Activated T-helper 2 cell treated with anti-CD3 and anti-CD28 coated beads, Interferon-gamma antibody, Interleukin-2, Interleukin-4, amounts not matched to agents 10 μg/mL and 5 μg/mL and 100 μg/mL, durations not matched to agents 14 hours and 24 hours and 36 hours (primary cell): ENCODE measurements at places on chromosomes 12 and 14. TPM values are rescaled to one million over a fixed set of nuclear protein-coding genes. Genes with fewer than 3 reads are reported as not detected.

GRCh38 chr14:99183716-99184115, 88.3 kb downstream of the BCL11B start:
- H3K27me3 ChIP-seq = no peaks in the 10 kb centered on the region
- H3K27ac ChIP-seq = peak overlapping the region; percentile 90
- H3K36me3 ChIP-seq = peaks cover 48% of the 10 kb centered on the region
- DNase-seq = no peak
- no peak overlapping the region for H3K4me3 ChIP-seq

The RNASE3 gene
- total RNA-seq = not detected in 2 replicates

GRCh38 chr12:122471324-122472226, 29.2 kb downstream of the ZCCHC8 start:
- H3K4me3 ChIP-seq = no peak overlapping the region
- H3K4me1 ChIP-seq = peaks cover 24% of the 10 kb centered on the region
- no peak overlapping the region for H3K27ac ChIP-seq
- H3K27me3 ChIP-seq = no peaks in the 10 kb centered on the region

The LTBR gene
- total RNA-seq = 0.32 and 0.50 TPM in 2 replicates

The PTHLH gene
- total RNA-seq = not detected in 2 replicates

GRCh38 chr12:16112612-16113560, 164.6 kb downstream of the SLC15A5 start:
- H3K36me3 ChIP-seq = no peaks in the 10 kb centered on the region
- no peak overlapping the region for H3K4me3 ChIP-seq
- no peak overlapping the region for H3K27ac ChIP-seq
- no peak for DNase-seq
- H3K4me1 ChIP-seq = no peaks in the 10 kb centered on the region
- no peaks in the 10 kb centered on the region for H3K27me3 ChIP-seq

The RBM23 gene
- 77.3 and 81.1 TPM in 2 replicates for total RNA-seq

DNA sequence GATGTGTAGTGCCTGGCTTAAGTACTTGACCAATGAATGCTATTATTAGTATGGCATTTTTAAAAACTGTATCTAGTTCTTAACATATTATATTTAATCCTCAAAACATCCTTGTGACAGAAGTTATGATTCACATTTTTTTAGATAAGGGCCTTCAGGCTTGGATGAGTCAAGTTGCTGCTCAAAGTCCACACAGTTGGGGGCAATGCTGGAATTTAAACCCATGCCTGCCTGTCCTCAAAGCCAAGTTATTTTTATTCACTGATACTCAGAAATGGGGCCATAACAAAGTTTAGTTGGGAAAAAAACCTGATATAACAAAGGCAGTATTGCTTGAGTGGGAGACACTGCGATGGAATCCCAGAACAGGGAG, 50.6 kb downstream of the RFX4 start:
- H3K4me1 ChIP-seq = no peaks in the 10 kb centered on the region
- no peak overlapping the region for H3K4me3 ChIP-seq
- H3K27me3 ChIP-seq = peaks cover 6% of the 10 kb centered on the region
- no peak overlapping the region for H3K27ac ChIP-seq

DNA sequence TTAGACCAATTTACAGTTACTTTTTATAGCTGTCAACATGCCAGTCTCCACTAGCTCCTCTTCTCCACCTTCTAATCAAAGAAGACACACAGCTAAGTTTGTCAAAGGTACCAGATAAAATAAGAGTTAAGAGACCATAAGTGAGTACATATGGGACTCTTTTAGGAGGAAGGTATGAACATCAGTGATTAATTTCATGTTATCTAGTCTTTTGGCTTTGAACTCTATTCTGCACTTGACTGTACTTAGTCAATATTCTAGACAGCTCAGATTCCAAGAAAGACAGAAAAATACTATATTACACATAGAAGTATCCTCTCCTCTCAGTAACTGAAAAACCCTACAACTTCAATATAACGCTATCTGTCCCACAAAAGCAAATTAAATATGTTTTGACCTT, 28.1 kb downstream of the CAPRIN2 start:
- no peaks in the 10 kb centered on the region for H3K27me3 ChIP-seq
- no peaks in the 10 kb centered on the region for H3K4me1 ChIP-seq
- peaks cover 23% of the 10 kb centered on the region for H3K36me3 ChIP-seq
- no peak overlapping the region for H3K4me3 ChIP-seq

The CHGA gene
- total RNA-seq = not detected in 2 replicates

DNA sequence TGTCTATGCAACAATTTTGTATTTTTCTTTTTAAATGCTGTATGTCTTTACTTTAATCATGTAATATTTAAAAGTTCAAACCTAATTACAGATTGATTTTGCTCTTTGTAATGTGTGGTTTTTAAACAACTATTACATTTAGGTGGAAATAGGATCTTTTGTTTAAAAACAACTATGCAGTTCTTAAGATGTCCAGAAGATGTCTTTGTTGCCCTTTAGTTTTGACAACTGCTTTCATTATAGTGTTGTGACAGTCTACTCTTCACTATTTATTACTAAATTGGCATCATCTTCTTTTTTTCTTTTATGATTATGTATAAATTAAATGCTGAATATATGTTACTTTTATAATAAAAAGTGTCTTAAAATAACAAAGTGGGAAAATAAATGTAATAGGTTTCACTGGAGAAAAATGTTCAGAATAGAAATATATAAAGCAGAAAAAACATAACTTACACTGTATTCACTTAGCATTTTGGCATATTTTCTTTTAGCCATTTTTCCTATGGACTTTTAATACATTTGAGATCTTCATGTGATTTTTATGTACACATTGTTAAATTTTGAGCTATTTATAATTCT, 27.1 kb upstream of the PCNX4 start:
- H3K36me3 ChIP-seq = no peaks in the 10 kb centered on the region
- H3K4me1 ChIP-seq = no peaks in the 10 kb centered on the region
- peaks cover 5% of the 10 kb centered on the region for H3K27me3 ChIP-seq
- H3K27ac ChIP-seq = no peak overlapping the region
- no peak overlapping the region for H3K4me3 ChIP-seq

The IRAK3 gene
- total RNA-seq = 0.91 and 1.2 TPM in 2 replicates

- H3K36me3 ChIP-seq = peaks cover 51% of the 10 kb centered on the region
- no peak overlapping the region for H3K4me3 ChIP-seq
- H3K27me3 ChIP-seq = no peaks in the 10 kb centered on the region
- no peak for DNase-seq
These were observed 28.5 kb downstream of the KLC1 start for GRCh38 chr14:103657471-103657870.

DNA sequence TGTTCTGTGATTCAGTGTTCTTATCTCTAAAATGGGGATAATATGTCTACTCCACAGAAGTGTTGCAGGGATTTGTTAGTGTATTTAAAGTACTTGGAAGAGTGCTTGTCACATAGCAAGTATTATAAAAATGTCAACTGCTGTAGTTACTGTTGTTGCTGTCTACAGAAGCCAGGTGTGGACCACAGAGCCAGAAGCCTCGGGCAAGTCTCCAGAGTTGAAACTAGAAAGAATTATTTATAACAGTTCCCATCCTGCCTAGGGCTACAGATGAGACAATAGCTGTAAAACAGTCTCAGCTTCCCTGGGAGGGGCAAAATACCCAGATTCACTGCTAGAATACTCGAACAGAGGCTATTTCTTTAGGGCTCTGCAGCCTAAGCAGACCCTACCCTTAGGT, 55.4 kb upstream of the FUT8 start:
- no peaks in the 10 kb centered on the region for H3K27me3 ChIP-seq
- peaks cover 50% of the 10 kb centered on the region for H3K4me1 ChIP-seq
- peaks cover 44% of the 10 kb centered on the region for H3K36me3 ChIP-seq
- DNase-seq = no peak

- H3K4me3 ChIP-seq = no peak overlapping the region
- H3K27me3 ChIP-seq = peaks cover 4% of the 10 kb centered on the region
- no peak for DNase-seq
These were observed 27.6 kb downstream of the KITLG start for GRCh38 chr12:88552610-88553079.

The LBHD2 gene
- not detected in 2 replicates for total RNA-seq

The KCNH3 gene
- total RNA-seq = 2.1 and 2.9 TPM in 2 replicates

DNA sequence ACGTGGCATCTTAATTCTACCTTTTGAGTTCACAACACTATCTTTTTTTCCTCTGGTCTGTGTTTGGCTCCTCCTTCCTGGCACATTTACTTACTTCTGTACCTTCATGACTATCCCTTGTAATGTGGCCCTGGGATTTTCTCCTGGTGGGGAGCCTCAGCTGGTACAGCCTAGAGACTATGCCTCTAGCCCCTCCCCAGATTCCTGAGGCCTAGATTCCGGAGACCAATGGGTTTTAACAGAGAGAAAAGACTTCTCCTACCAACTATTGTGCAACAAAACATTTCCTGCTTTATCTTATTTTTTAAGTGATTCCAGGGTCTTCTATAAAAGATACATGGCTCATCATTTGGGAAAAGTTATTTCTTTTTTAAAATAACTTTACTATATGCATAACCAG, 216.2 kb upstream of the KRR1 start:
- no peaks in the 10 kb centered on the region for H3K27me3 ChIP-seq
- no peak overlapping the region for H3K4me3 ChIP-seq
- DNase-seq = no peak
- H3K27ac ChIP-seq = no peak overlapping the region
- peaks cover under 1% of the 10 kb centered on the region for H3K36me3 ChIP-seq
- H3K4me1 ChIP-seq = peaks cover 11% of the 10 kb centered on the region

DNA sequence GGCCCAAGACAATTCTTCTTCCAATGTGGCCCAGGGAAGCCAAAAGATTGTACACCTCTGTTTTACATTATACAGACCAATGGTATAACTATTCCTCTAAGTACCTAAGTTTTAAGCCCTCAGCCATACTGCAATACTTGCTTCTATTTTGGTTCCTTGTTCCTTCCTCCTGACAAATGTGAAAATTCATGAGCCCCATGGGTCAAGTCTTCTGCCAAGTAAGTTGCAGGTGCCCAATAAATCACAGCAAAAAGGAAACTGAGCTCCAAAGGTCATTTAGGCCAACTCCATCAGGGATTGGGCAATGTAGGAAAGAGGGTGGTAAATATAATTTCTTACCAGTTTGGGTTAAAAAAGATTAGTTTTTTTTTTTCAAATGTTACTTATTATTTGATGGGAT, 57.7 kb upstream of the NPFF start:
- no peak overlapping the region for H3K27ac ChIP-seq
- no peak overlapping the region for H3K4me3 ChIP-seq
- peaks cover 41% of the 10 kb centered on the region for H3K4me1 ChIP-seq
- no peak for DNase-seq
- H3K27me3 ChIP-seq = no peaks in the 10 kb centered on the region
- peaks cover 16% of the 10 kb centered on the region for H3K36me3 ChIP-seq

- no peak overlapping the region for H3K4me3 ChIP-seq
- no peaks in the 10 kb centered on the region for H3K4me1 ChIP-seq
- no peaks in the 10 kb centered on the region for H3K36me3 ChIP-seq
- no peak overlapping the region for H3K27ac ChIP-seq
- H3K27me3 ChIP-seq = peaks cover 12% of the 10 kb centered on the region
These were observed 50.9 kb downstream of the IGF1 start for GRCh38 chr12:102429211-102430154.

The FAM90A1 gene
- 0.14 and 0.25 TPM in 2 replicates for total RNA-seq

The ACVRL1 gene
- not detected in 2 replicates for total RNA-seq

- no peak for DNase-seq
- peaks cover 52% of the 10 kb centered on the region for H3K4me1 ChIP-seq
- H3K27ac ChIP-seq = peak overlapping the region; percentile 88
- H3K27me3 ChIP-seq = no peaks in the 10 kb centered on the region
- peaks cover 2% of the 10 kb centered on the region for H3K36me3 ChIP-seq
These were observed 27.1 kb upstream of the CDK17 start for GRCh38 chr12:96427269-96427729.

GRCh38 chr14:20508367-20508766, 3.0 kb downstream of the RNASE10 start:
- H3K4me3 ChIP-seq = no peak overlapping the region
- no peak overlapping the region for H3K27ac ChIP-seq
- DNase-seq = no peak
- no peaks in the 10 kb centered on the region for H3K36me3 ChIP-seq
- H3K4me1 ChIP-seq = no peaks in the 10 kb centered on the region

DNA sequence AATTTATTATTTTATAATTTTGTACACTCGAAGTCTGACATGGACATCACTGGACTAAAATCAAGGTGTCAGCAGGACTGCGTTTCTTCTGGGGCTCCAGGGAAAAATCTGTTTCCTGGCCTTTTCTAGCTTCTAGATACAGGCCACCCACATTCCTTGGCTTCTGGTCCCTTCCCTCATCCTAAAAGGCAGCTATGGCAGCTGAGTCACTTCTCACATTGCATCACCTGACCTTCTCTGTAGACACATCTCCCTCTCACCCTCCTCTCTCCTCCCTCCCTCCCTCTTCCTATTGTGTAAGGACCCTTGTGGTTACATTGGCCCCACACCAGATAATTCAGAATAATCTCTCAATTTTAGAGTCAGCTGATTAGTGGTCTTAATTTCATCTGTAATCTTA, 92.4 kb downstream of the RPS6KA5 start:
- H3K4me1 ChIP-seq = peaks cover 43% of the 10 kb centered on the region
- no peak overlapping the region for H3K4me3 ChIP-seq
- peaks cover 63% of the 10 kb centered on the region for H3K36me3 ChIP-seq
- no peaks in the 10 kb centered on the region for H3K27me3 ChIP-seq
- no peak overlapping the region for H3K27ac ChIP-seq

- H3K4me1 ChIP-seq = no peaks in the 10 kb centered on the region
- no peaks in the 10 kb centered on the region for H3K27me3 ChIP-seq
- no peaks in the 10 kb centered on the region for H3K36me3 ChIP-seq
These were observed 316.2 kb downstream of the VRK1 start for GRCh38 chr14:97113339-97113738.

The C14orf93 gene
- 9.1 and 9.2 TPM in 2 replicates for total RNA-seq

- DNase-seq = no peak
- H3K36me3 ChIP-seq = no peaks in the 10 kb centered on the region
- H3K4me3 ChIP-seq = no peak overlapping the region
- H3K4me1 ChIP-seq = peaks cover 8% of the 10 kb centered on the region
- H3K27ac ChIP-seq = no peak overlapping the region
These were observed 49.8 kb upstream of the CCDC63 start for GRCh38 chr12:110796952-110797351.

GRCh38 chr12:96814200-96814599, 92.9 kb upstream of the NEDD1 start:
- H3K27me3 ChIP-seq = peaks cover 2% of the 10 kb centered on the region
- H3K4me1 ChIP-seq = no peaks in the 10 kb centered on the region
- DNase-seq = no peak
- no peaks in the 10 kb centered on the region for H3K36me3 ChIP-seq
- no peak overlapping the region for H3K27ac ChIP-seq
- no peak overlapping the region for H3K4me3 ChIP-seq

DNA sequence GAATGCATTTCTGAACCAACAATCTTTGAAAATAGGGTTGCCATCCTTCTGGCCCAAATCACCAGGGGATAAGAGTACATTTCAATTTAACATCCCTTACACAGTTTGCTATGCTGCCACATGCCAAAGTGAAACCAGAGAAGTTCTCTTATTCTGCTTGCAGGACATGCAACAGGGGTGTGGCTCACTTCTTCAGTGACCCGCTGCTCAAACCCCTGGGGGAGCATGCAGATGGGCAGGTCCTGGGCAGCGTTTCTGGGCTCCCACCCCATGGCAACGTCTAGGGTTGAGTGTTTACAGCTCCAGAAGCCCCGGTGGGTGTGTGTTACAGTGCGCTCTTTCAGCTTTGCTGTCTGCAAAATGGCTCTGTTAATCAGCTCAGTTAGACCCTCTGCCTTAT, 1306.3 kb upstream of the TMEM132C start:
- H3K36me3 ChIP-seq = no peaks in the 10 kb centered on the region
- DNase-seq = no peak
- no peaks in the 10 kb centered on the region for H3K27me3 ChIP-seq
- H3K27ac ChIP-seq = no peak overlapping the region
- H3K4me3 ChIP-seq = no peak overlapping the region

The KANSL2 gene
- 59.5 and 62.7 TPM in 2 replicates for total RNA-seq

The ESPL1 gene
- 72.6 and 75.3 TPM in 2 replicates for total RNA-seq
